ENCODE measurements at places on chromosomes 6 and 20.
A peak's percentile ranks its signal among the peaks of the same experiment; 100 is the strongest.

DNA sequence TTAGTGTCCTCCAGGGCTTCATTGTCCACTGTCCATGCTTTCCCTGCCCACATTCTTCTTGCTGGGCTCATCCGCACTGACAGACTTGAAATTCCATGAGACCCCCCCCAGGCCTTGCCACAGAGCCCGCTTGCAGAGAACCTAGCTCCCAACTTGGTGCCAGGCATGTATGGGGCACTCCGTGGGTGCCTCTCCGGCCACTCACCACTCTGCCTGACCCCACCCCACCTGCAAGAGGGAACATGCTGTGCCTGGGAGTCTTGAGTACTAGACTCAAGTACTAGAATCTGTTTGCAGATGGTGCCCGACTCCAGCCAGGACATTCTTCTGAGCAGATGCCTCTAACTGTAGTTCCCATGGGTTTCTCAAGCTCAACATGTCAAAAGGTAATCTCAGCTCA lies 47.9 kb downstream of the TRERF1 start:
- DNase-seq = no peak

- DNase-seq = no peak
These were observed 160.0 kb downstream of the COL21A1 start for GRCh38 chr6:56087421-56087820.

- DNase-seq = no peak
These were observed 45.2 kb upstream of the KLHL31 start for GRCh38 chr6:53710788-53711187.

GRCh38 chr6:142429195-142429594 lies 127.4 kb downstream of the ADGRG6 start:
- peak; percentile 8 for DNase-seq

DNA sequence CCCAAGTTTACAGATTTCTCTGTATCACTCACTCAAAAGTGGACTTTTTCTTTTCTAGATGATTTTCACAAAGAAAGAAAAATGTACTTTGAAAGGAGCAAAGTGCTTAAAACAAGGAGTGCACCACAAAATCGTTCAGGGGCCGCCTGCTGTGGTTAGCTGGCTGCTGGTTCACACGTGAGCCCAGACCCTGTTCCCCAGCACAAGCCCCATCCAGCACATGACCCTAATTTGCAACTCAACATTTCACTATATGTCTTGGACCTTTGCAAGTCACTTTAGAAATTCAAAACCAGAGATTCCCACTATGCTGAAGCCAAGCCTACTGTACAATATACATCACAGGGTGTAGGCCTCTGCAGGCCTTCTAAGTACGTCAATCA lies 95.5 kb upstream of the NHSL1 start:
- no peak for DNase-seq

- DNase-seq = peak; percentile 60
These were observed 88.4 kb downstream of the HACE1 start for GRCh38 chr6:104771258-104771832.

DNA sequence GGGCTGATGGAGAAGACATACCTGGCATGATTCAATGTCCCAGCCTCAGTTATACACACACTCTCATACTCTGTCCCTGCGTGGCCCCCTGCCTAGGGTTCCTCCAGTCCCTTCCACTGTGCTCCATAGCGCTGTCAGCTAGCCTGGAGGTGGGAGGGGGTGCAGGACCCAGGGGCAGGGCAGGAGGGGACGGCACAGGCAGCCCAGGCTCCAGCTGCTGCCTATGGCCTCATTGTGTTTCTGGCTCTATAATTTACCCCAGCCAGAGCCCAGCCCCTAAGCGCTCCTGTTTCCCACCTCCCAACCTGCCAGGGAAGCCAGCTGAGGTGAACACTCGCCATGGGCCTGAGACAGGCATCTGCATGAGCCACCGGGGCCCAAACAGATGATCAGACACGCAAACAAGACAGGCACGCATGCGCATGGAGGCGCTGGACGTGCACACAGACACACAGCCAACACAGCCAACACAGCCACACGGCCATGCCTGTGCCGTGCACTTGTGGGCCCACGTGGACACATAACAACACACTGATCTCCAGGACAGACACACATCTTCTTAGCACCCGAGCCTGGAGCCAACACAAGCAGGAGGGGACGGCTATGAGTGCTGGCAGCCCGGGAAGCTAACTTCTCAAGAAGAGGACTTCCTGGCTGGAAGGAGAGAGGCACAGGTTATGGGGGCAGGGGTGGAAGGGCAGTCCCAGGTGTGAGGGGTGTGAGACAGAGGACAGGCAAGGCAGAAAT lies 124.9 kb downstream of the GRM4 start:
- no peak for DNase-seq

GRCh38 chr6:150848400-150848799 lies 17.1 kb upstream of the MTHFD1L start:
- no peak for DNase-seq

DNA sequence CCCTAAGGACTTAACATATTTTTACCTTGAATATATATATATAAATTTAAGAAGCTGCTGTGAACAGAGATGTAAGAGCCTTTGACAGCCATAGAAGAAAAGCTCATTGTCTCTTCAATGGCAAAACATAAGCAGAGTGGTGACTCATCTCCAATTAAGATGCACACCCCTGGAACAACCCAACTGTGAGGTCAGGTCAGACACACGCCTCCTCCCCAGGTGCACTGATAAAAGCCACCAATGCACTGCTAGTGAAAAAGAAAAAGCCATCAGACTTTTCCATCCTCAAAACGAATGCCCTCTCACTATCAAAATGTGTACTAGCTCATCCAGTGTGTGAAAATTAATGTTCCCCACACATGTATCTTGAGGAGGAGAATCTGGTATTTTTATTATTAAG lies 100.1 kb downstream of the SMLR1 start:
- DNase-seq = no peak

DNA sequence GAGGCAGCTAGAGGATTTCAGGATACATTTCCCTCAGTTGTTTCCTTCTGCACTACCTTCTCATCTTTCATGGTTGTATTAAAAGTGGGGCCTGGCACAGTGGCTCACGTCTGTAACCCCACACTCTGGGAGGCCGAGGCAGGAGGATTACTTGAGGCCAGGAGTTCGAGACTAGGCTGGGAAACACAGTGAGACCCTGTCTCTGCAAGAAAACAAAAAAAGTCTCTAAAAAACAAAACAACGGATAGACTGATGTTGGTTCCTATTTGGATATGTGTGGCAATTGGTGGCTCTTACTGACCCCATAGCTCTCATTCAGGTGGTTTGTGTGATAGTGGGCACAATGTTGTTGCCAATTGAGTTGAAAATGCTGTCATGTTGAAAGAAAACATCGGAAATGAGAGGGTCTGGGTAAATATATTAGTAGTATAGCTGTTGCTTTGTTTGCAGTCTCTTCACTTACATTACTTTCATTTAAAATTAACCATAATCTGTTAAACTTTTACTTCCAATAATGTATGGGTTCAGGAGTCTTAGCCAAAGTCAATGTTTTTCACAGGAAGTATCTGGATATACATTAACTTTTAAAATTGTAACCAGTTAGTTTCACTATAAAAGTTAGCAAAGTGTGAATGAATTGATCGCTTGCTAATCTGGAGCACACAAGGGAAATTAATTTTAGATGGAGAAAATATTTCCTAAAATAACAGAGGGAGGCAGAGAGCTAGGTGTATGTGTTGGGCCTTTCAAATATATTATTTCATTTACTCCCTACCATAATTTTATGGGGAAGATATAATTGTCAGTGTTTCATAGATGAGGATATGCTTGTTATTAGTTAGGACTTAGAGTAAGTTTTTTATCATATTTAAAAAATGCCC lies 31.1 kb downstream of the UTRN start:
- no peak for DNase-seq

GRCh38 chr20:10721137-10721896 lies 47.5 kb upstream of the JAG1 start:
- DNase-seq = no peak

GRCh38 chr6:33990061-33990541 lies 155.8 kb downstream of the GRM4 start:
- DNase-seq = no peak

- no peak for DNase-seq
These were observed 396.7 kb downstream of the TAF4 start for GRCh38 chr20:61668771-61669503.

GRCh38 chr6:74213995-74214394 lies 518.0 kb downstream of the CD109 start:
- DNase-seq = no peak

DNA sequence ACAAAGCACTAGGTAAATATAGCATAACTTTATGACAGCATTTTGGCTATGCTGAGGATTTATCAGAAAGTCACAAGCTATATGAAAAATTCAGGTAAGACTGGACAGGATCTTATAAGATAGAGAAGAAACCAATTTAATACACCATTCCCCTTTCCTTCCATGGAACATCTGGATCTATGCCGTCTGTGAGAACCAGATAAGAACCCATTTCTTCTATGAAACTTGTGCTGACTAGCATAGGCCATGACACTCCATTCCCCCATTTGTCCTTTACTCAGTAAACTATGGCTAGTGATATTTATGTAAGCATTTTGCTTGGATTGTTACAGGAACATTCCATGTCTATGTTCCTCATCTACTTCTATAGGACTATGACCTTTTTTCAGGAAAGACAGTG lies 437.7 kb downstream of the ADGRB3 start:
- no peak for DNase-seq

GRCh38 chr6:41588111-41588510 lies 41.9 kb downstream of the FOXP4 start:
- no peak for DNase-seq

GRCh38 chr6:3793545-3793944 lies 42.0 kb upstream of the PXDC1 start:
- DNase-seq = no peak

DNA sequence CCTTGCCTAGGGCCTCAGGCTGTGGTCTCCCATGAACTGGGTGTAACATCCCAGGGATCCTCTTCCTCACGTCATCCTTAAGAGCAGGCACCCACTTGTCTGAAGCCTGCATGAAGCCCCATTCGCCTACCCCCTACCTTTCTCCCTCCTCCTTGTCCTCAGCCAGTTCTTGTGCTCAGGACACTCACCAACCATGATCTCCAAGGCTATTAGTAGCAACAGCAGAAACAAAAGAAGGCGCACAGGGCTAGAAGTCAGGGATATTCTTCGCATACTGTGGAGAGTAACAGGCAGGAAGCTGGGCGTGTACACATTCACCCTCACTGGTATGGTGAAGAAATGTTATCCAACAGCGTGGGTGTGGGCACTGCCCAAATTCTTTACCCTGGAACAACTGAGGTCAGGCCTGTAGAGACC lies 7.3 kb downstream of the RAET1E start:
- DNase-seq = no peak

DNA sequence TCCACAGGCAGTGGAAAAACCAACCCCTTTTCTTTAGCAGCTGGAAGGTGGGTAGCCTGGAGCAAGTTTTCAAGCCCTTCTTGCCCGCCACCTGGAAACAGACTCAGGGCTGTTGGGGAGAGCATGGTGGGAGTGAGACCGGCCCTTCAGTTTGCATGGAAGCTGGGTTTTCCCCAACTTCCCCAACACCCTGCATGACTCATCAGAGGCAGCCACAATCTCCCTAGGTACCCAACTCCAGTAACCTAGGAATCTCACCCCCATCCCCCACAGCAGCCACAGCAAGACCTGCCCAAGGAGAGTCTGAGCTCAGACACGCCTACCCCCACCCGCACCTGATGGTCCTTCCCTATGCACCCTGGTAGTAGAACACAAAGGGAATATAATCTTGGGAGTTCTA lies 86.3 kb upstream of the IRAK1BP1 start:
- no peak for DNase-seq

Data from RKO (cell line).